ENCODE measurements at places on chromosomes 3 and 15.

GRCh38 chr15:59199626-59200465 is 6.8 kb upstream of the LDHAL6B start:
- no peak for DNase-seq

DNA sequence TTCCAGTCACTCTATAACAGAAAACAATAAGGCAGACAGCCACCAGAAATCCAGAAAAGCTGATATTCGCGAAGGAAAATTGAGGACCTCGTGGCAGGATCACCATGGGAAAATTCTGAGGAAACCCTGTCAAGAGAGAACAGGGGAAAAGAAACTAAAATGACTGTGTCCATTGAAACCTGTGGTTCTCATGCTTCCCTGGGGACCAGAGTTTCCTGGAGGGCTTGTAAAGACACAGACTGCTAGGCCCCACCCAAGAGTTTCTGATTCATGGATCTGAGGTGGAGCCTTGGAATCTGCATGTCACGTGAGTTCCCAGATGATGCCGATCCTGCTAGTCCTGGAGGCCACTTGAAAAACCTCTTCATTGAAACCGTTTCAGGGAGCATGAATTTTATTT is 420.5 kb downstream of the EPHB1 start:
- no peak for DNase-seq

GRCh38 chr15:75720787-75721479 is 8.3 kb upstream of the CSPG4 start:
- DNase-seq, result no peak

GRCh38 chr3:96416549-96417255 is 397.7 kb upstream of the EPHA6 start:
- DNase-seq, result no peak

DNA sequence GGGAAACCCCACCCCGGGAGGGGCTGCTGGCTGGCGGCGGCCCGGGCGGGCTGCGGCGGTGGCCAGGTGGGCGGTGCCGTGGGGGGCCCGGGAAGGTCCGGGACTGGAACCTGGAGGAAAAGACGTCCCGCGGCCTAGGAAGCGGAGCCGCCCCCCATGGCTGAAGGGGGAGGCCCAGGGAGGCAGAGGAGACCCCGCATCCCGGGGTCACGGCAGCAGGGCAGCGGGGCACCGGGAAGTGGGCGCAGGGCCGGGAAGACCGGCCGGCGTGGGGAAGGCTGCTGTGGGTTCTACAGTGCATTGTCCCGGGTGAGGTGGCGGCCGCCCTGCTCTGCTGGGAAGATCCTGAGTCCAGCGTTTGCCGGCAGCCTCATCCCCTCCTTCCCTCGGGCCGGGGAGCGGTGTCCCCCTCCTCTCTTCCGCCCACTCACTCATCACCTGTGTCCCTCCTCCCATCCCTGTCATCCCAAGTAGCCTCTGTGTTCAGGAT is 525 bp upstream of the FSTL1 start:
- DNase-seq, result no peak

DNA sequence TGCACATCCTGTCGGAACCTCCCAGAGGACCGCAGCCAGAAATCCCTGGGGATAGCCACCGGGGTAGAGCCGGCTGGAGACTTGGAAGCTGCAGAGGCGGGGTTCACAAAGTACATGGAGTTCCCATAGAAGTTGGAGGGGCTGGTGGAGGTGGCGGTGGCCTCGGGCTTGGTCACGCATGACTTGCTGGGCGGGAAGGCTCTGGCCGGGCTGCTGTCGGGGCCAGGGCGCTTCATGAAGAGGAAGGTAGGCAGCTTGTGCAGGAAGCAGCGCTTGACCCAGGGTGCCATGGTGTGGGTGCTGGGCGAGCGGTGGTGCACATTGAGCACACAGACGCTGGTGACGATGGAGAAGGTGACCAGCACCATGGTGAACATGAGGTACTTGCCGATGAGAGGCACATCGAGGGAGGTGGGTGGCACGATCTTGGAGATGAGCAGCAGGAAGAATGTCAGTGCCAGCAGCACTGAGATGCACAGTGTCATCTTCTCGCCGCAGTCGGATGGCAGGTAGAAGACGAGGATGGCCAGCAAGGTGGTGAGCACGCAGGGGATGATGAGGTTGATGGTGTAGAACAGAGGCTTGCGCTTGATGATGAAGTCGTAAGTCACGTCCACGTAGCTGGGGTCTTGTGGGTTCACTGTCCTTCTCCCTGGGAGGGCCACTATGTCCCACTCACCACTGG is 8.4 kb upstream of the CHRNA3 start:
- DNase-seq, result no peak

GRCh38 chr3:48694610-48695392 is 9.1 kb upstream of the NCKIPSD start:
- no peak for DNase-seq

- DNase-seq, result no peak
Observed at GRCh38 chr3:12854565-12854964, 13.2 kb upstream of the RPL32 start.

DNA sequence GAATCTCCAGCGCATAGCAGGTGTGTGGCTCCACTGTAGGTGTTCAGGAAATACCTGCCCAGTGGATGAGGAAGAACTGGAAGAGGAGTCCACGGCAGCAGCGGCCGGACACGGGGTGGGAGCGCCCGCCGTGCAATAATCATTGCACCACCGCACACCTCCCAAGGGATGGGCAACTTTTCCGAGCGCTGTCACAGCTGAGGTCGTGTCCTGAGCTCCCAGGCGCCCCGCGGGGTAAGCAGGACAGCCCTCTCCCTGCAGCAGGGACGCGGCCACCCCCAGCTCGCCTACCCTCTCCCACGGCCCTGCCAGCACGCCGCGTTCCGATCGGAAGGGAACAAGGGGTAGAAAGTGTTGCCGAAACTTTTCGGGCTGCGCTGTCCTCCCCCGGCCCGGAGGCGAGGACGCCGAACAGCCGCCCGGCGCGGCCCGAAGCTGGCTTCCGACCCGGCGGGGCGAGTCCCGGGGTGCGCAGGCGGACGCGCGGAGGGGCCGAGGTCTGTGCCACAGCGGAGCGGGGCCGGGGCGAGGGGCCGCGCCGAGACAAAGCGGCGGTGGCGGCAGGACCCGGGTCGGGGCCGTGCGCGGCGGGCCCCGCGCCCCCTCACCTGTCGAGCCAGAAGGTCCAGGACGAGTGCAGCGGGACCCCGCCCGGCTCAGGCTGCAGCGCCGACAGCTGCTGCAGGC is 475 bp downstream of the EIF4E3 start:
- peak; percentile 33 for DNase-seq
